IPS DF 6.9 (cell line): ENCODE measurements at places on chromosomes 13 and 19.
A peak's percentile ranks its signal among the peaks of the same experiment; 100 is the strongest.

GRCh38 chr19:7763696-7764095 is 653 bp downstream of the CLEC4M start:
- H3K27ac ChIP-seq = no peak overlapping the region
- no peaks in the 10 kb centered on the region for H3K36me3 ChIP-seq
- H3K4me3 ChIP-seq = no peak overlapping the region
- H3K27me3 ChIP-seq = no peaks in the 10 kb centered on the region
- no peaks in the 10 kb centered on the region for H3K4me1 ChIP-seq

DNA sequence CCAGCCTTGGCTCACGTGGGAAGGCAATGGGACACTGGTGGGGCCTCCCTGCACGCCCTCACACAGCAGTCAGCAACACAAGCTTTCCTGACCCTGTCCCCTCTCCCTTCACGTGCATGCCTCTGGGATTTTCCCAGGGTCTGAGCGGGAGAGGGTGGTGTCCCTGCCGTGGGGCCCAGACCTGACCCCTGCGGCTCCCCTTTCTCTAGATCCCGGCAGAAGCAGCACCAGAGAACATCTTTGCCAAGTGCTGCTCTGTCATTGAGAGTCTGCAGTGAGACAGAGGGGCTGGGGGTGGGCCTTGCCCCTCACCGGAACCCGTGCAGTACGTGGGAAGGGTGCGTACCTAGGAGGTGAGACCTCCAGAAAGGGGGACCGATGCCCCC is 12.6 kb downstream of the KHSRP start:
- H3K4me1 ChIP-seq = peaks cover 1% of the 10 kb centered on the region; the same call in 1 of the 2 replicates
- H3K4me3 ChIP-seq = no peak overlapping the region
- H3K36me3 ChIP-seq = peaks cover 27% of the 10 kb centered on the region

DNA sequence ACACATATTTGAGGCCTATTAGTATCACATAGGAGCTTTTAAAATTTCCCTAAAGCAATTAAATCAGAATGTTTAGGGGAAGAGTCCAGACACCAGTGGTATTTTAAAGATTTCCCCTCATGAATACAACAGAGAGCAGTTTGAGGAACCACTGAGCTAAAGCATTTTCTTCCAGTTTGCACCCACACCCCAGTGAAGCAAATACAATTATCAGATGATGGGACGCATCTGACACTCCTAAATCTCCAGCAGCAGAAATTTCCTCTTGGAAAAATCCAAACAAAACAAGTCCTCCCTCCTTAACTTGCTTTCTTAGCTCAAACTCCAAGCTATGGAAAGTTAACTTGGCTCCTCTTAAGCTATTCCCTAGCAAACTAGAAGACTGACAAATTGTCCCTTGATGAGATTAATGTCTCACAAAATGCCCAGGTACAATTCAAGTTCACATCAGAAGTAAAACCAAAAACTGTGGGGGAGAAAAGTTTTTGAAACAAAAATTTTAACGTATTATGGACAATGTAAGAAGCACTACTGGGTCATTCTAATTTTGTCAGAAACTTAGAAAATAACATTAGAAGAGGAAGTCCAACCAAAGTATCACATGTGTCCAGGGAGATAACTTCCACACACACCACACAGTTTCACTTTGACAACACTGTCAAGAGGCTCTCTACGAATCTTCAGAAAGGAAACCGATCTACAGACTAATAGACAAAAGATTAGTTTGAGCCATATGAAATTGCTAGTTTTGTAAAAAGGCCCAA is 74.1 kb downstream of the ABCC4 start:
- H3K36me3 ChIP-seq = no peaks in the 10 kb centered on the region
- DNase-seq = no peak
- no peaks in the 10 kb centered on the region for H3K4me1 ChIP-seq

DNA sequence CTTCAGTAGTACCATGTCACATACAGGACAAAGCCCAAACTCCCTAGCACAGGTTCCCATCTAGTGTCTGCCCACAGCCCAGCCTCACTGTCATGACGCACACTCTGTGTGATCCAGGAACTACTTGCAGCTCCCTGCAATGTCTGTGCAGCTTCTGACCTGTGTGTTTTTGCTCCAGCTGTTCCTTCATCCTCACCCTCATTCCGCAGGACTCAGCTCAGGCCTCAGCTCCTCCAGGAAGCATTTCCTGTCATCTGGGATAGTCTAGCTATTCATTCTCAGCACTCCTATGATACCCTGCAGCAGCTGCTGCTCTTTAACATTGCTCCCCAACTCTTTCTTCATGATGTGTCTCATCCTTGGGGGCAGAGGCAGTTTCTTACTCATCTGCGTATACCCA is 56.1 kb downstream of the ENOX1 start:
- H3K4me1 ChIP-seq = no peaks in the 10 kb centered on the region; the same call in 1 of the 2 replicates
- no peak for DNase-seq
- H3K36me3 ChIP-seq = no peaks in the 10 kb centered on the region
- H3K27ac ChIP-seq = no peak overlapping the region
- no peaks in the 10 kb centered on the region for H3K27me3 ChIP-seq

DNA sequence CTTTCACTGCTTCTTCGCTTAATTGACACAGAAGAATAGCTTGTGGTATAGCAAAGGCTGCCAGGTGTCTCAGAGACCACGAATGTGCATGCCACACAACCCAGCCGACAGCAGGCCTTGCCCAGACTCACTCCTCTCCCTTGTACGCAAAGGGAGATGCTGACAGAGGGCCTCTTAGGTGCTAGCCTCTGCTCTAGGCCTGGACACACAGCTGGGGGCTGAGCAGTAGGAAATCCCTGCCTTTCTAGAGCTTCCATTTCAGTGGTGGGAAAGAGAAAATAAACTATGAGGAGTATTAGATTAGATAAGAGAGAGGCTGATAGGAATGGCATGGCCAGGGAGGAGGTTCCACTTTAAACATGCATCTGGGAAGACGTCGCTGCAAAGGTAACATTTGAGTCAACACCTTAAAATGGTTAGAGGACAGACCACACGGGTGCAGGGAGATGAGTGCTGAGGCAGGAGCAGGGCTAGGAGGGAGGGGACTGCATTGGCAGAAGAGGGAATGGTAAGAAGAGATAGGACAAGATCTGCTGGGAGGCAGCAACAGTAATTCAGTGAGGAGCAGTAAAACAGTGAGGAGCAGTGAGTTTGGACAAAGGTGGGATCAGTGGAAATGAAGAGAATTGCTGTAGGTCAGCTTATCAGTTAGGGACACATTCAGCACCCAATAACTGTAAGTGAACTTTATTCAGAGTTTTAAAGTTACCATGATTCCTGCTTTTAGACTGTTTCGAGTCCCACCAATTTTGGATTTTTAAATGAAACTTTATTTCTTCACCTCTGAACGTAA is 100.0 kb downstream of the RNF17 start:
- H3K4me3 ChIP-seq = no peak overlapping the region
- H3K4me1 ChIP-seq = no peaks in the 10 kb centered on the region
- H3K27ac ChIP-seq = no peak overlapping the region
- no peak for DNase-seq

DNA sequence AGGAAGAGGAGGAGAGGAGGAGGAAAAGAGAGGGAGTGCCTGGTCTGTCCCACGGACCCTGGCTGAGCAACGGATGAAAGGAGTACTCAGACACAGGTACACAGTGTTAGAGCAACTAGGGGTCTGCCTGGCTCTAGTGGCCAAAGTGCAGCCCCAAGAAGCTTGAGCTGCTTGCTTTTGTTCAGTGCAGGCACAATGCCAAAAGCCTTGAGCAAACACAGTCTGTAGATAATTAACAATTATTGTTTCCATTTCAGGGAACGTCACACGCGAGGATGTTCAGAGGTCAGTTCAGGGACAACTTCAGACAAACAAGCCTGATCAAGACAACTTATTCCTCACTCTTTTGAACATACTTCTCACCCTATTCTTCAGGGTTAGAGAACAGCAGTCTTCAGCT is 32.2 kb upstream of the ZNF726 start:
- no peak overlapping the region for H3K27ac ChIP-seq
- H3K4me3 ChIP-seq = no peak overlapping the region
- H3K4me1 ChIP-seq = no peaks in the 10 kb centered on the region

GRCh38 chr13:29548722-29549121 is 46.8 kb downstream of the SLC7A1 start:
- no peak for DNase-seq
- no peak overlapping the region for H3K4me3 ChIP-seq
- H3K4me1 ChIP-seq = no peaks in the 10 kb centered on the region; the same call in 1 of the 2 replicates
- no peak overlapping the region for H3K27ac ChIP-seq

- no peak overlapping the region for H3K27ac ChIP-seq
- H3K27me3 ChIP-seq = no peaks in the 10 kb centered on the region
- DNase-seq = no peak
- no peak overlapping the region for H3K4me3 ChIP-seq
- H3K4me1 ChIP-seq = no peaks in the 10 kb centered on the region; the same call in 1 of the 2 replicates
Observed at GRCh38 chr13:111327730-111328573, 7.5 kb downstream of the TEX29 start.

- H3K27ac ChIP-seq = no peak overlapping the region
- no peaks in the 10 kb centered on the region for H3K27me3 ChIP-seq
- H3K4me3 ChIP-seq = peak overlapping the region; percentile 88
- H3K36me3 ChIP-seq = no peaks in the 10 kb centered on the region
- 0 out of 2 replicates have a peak, but pooled peaks cover 2% of the 10 kb centered on the region for H3K4me1 ChIP-seq
Observed at GRCh38 chr13:99501848-99502301, 603 bp downstream of the TM9SF2 start.

DNA sequence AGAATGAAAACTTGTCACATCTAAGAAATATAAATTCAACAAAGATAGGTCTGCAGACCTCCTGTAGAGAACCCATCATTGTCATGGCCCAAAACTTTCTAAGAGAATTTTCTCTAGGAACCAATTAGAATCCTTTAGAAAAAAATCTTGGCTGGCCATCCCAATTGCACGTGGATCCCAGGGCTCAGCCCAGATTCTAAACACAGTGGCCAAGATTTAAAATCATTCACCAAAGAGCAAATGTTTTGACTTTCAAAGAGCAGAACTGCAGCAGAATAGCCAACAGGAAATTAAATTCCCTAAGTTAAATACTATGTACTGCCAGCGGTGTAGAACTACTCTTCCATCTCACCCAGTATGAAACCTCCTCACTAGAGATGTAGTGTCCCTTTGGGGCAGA is 21.3 kb downstream of the IPO5 start:
- no peaks in the 10 kb centered on the region for H3K36me3 ChIP-seq
- H3K27ac ChIP-seq = no peak overlapping the region
- H3K4me3 ChIP-seq = no peak overlapping the region
- no peaks in the 10 kb centered on the region for H3K27me3 ChIP-seq
- H3K4me1 ChIP-seq = no peaks in the 10 kb centered on the region

DNA sequence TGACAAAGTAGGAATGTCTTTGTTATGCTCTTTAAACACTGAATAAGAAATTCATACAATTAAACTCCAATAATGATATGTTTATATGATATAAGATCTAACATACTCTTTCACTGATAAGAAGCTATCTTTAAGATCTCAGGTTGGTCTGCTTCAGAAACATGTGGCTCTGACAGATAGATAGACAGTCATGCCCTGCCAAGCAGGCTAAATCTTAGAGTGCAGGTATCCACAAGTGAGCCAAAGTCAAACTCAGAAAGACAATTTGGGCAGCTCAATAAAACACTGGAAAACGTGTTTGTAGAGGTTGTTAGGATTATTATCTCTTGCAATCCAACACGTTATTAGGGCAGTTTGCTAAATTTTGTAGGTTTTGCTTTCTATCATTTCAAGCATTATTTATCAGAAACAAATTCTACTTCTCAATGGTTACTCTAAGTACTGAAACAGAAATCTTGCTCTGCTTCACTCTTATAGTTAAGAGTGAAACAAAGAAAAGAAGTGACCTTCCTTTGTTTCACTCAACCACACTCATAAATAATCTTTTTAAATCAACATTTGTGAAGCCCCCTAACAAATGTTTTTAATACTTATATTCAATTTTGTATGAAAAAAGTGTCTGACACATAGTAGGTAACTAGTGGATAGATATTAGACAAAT is 1255.6 kb downstream of the DIAPH3 start:
- no peaks in the 10 kb centered on the region for H3K27me3 ChIP-seq
- no peaks in the 10 kb centered on the region for H3K36me3 ChIP-seq
- no peak for DNase-seq
- no peak overlapping the region for H3K27ac ChIP-seq

DNA sequence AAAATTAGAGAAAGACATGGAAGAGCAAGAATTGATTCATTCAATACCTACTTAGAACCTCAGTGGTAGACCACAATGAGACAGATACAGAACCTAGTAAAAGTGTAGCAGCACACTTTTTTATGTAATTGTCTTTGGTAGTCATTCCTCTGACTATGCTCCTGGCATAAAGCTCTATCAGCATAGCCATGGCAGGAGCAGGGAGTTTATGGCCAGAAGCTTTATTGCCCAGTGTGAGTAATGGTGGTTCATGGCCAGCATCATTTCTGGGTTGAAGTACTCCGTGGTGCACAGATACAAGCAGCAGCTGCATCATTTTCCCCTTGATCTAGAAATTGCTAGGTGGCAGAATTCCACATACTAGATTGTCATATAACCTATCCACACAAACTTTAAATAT is 352.6 kb downstream of the TBC1D4 start:
- no peaks in the 10 kb centered on the region for H3K27me3 ChIP-seq
- no peak overlapping the region for H3K4me3 ChIP-seq
- no peak for DNase-seq
- no peak overlapping the region for H3K27ac ChIP-seq

DNA sequence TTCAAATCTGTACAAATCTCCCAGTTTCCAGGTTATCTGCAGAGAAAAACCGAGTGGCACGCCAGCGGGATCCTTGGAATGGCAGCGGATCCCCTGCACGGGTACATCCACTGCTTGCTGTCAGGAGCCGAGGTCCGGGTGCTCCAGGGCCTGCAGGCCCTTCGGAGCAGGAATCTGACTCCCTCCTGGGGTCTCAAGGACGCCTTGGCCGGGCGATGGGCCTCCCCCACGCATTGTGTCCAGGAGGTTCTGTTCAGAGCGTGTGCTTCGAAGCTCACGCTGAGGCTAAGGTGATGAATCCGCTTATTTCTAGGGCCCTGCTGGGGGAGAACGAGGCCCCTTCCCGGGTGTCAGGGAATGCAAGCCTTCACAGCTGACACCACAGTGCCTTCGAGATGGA is 148.9 kb downstream of the SOX1 start:
- no peaks in the 10 kb centered on the region for H3K27me3 ChIP-seq
- no peak overlapping the region for H3K27ac ChIP-seq
- H3K4me3 ChIP-seq = no peak overlapping the region
- DNase-seq = no peak
- H3K4me1 ChIP-seq = no peaks in the 10 kb centered on the region
- H3K36me3 ChIP-seq = no peaks in the 10 kb centered on the region
